ENCODE measurements at places on chromosomes 13 and 19.
A peak's percentile ranks its signal among the peaks of the same experiment; 100 is the strongest.

- no peak for DNase-seq
Observed at GRCh38 chr13:40818926-40819325, 29.5 kb downstream of the SLC25A15 start.

- DNase-seq, result peak; percentile 2
Observed at GRCh38 chr13:62781866-62782265, 1366.2 kb upstream of the PCDH20 start.

- no peak for DNase-seq
Observed at GRCh38 chr19:2814426-2814825, 5.2 kb upstream of the ZNF554 start.

DNA sequence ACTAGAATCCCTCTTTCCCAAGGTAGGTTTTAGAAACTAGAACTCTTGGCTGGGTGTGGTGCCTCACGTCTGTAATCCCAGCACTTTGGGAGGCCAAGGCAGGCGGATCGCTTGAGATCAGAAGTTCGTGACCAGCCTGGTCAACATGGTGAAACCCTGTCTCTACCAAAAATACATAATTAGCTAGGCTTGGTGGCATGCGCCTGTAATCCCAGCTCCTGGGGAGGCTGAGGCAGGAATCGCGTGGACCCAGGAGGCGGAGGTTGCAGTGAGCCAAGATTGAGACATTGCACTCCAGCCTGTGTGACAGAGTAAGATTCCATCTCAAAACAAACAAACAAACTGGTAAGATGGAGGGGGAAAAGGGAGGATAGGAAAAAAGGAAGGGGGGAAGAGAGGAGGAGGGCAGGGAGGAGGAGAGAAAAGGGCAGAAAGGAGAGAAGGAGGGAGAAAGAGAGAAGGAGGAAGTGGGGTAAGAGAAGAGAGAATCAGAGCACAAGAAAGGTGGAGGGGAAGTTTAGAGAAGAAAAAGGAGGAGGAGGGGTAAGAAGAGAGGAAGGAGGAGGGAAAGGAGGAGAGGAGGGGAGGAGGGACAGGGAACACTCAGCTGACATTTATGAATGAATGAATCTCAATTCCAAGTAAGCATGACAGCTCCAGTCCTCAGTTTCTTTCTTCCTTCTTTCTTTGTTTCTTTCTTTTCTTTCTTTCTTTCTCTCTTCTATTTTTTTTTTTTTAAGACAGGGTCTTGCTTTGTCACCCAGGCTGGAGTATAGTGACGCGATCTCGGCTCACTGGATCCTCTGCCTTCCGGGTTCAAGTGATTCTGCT lies 2.6 kb upstream of the SLC27A1 start:
- no peak for DNase-seq

DNA sequence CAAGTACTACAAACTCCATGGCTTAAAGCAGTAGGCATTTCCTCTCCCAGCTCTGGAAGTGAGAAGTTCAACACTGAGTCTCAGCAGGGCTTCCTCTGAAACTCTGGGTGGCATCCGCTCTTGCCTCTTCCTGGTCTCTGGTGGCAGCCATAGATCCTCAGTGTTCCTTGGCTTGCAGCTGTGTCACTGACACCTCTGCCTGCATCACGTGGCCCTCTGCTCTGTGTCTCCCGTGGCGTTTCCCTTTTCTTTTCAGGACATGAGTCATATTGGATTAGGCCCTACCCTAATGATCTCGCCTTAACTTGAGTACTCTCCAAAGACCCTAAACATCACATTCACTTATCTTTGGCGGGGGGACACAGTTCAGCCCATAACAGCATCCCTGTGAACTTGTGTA lies 466.7 kb downstream of the MYO16 start:
- DNase-seq, result no peak

GRCh38 chr13:105319875-105320274 lies 1215.6 kb downstream of the EFNB2 start:
- DNase-seq, result no peak

GRCh38 chr13:108212886-108213285 lies 2.5 kb downstream of the LIG4 start:
- DNase-seq, result no peak

DNA sequence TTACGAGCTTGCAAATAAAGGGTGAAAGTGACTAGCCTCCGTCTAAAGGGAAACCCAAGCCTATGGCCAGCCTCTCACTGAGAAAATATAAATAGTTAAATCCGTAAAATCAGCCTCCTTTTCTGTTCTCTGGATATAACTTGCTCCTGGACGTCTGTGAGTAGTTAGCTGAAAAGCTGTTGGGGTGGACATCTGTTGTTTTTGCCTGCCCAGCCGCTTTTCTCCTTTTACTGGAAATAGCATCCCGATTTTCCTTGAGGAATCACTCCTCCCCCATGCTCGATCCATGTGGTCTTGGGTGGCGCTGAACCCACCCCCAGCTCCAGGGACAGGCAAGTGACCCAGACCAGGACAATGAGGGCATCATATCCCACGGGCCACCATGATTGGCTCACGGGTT lies 291.5 kb upstream of the ZNF507 start:
- no peak for DNase-seq

DNA sequence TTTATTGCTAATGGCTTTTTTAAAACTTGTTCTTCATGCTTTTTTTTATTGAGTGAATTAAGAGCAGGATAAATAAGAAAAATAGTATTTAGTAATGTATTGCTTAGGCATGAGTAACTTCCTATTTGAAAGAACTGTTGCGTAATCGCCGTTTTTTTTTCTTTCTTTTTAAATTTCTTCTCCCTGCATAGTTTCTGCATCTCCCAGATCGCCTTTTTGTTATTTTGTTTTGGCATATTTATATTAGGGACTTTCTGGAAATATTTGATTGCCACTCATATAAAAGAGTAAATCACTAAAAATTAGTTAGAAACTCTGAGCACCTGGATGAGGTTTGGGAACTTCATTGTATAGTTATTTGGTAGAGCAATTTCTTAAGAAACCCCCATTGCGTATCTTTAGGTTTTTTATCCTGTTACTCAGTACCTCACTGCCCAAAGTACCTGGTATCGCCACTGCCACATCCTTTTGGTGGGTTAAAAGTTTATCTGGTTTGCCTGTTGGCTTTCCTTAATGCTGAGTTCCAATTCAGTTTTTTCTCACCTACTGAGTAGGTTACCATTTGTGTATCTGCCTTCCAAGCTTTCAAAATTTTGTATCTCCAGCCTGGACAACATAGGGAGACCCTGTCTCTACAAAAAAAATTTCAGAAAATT lies 36.2 kb upstream of the LPAR6 start:
- DNase-seq, result peak; percentile 62

GRCh38 chr19:46173886-46174480 lies 25.9 kb downstream of the IGFL2 start:
- DNase-seq, result no peak

DNA sequence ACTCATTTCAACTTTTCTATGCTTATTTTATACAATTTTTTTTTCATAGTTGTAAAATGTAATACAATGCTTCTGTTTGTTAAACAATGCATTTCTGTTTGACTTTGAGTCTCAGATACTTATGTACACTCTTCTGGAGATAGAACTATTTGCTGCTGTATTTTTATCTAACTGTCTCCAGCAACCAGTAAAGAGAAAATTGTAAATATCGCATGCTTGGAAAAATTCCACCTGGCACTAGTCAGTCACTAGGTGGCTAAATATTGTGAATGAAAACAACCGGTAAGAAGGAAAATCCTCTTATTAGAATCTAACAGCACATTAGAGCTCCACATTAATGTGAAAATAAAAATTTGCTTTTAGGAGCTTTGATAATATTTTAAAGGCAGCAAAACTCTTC lies 876.5 kb downstream of the PCDH9 start:
- DNase-seq, result no peak

DNA sequence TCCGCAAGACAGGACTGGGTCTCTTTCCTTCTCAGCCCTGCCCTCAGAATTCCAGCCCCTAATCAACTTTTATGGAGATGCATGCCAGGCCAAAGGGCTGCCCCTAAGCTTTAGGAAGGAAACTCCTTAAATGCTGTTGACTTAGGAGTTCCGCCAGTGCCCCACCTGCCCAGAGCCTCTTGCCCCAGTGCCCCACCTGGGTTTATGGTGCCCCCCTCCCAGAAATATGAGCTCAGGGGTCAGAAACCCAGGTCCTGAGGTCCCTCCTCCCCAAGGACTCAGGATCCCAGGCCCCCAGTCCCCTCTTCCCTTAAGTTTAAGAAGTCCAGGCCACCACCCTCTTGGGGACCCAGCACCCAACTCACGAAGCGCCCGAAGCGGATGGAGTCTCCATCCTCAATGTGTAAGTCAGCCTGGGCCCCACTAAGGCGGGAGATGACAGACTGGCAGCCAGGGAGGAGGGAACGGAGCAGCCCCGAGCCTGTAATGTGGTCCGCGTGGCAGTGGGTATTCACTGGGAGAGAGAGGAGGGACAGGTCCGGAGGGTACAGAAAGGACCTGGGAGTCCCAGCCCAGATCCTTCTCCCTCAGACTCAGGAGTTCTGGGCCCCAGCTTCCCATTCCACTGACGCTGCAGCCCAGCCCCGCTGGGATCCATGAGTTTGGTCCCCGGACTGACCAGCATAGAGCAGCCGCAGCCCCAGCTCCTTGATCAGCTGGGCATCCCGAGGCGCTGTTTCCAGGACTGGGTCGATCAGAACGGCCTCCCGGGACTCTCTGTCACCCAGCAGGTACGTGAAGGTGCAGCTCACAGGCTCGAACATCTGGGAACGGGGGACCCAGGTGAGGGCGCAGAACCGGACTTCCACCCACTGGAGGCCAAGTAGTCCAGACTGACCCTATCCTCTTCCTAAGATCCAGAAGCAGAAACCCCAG lies 897 bp downstream of the ETHE1 start:
- DNase-seq, result no peak

DNA sequence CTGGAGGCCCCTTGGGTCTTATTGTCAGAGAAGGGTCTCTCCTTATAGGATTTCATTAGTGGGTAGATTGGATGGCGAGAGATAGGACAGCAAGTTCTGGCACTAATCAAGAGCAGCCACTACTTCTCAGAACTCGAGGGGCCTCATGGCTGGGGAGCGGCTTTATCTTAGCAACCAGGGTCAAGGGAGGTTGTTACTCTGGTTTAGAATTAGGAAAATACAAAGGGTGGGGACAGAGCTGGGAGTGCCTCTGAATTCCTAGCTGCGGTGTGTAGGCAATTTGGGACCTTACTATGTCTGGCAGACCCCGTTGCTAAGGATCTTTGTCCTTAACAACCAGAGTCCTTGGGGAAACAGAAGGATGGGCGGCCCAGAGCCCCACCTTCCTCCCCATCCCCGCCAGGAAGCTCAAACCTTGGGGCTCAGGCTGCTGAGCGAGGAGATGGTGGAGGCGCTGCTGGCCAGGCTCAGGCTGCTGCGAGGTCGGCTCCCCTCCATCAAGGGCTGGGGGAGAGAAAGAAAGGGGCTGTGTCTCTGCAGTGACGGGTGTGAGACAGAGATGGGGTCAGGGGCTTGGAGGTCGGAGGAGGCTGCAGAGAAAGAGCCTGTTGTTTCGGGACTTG lies 1.2 kb downstream of the PLEKHA4 start:
- DNase-seq, result no peak

DNA sequence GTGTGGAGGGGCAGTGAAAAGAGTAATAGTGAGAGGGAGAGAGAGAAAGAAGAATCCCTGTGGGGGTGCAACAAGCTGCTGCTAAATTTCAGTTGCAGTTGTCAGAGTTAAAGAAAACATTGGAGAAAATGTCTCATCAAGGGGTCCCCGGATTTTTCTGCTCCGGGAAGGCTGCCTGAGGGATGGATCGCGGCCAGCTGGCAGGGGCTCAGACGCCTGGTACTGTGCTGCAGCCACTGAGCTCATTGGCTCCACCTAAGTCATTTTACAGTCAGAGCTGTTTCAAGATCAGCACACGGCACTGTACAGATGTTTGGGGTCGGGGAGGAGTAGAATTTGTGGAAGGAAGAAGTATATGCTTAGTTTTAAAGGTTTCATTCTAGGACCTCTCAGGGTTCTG lies 106.2 kb downstream of the SHISA2 start:
- DNase-seq, result peak; percentile 58

GRCh38 chr19:20244356-20244755 lies 77.3 kb downstream of the ZNF486 start:
- no peak for DNase-seq

DNA sequence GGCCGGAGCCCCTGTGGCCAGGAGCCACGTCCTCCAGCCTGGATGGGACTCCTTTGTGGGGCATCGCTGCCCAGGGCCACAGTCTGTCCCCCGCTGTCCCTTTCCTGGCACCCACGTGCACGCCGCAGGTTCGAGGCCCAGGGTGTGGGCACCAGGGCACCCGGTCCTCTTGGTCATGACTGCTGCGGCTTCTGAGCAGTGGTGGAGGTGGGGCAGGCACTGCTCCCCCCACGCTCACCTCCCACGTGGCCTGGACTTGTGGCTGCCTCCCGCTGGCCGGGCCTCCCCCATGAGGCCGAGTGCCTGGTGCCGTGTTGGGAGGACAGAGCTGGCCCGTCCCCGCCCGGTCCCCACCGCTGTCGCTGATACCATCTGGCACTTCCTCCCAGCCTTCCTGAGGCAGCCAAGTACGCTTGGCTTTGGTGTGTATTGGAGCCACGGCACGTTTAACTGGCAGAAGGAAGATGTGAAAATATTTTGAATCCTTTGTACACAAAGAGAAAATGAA lies 12.8 kb downstream of the SPPL2B start:
- DNase-seq, result no peak

DNA sequence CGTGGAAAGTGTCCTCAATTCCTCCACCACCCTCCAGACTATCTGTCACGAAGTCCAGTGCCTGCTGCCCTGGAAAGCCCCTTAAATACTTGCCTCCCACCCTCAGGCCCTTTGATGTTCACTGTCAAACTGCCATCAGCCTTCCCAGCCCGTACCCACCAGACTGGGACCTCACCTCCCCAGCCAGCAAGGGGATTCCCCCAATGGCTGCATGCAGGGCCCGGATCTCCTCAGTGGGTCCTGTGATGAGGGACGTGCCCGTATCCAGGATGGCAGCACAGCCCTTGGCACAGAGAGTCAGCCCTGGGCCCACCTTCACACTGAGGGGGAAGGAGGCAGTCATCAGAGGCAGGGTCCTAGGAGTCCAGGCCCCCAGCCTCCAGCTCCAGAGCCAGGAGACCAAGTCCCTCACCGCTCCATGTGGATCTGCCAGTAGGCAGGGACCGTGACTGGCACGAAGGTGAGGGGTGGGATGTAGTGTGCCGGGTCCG lies 6.1 kb downstream of the NAPSA start:
- DNase-seq, result no peak

GRCh38 chr13:36850790-36851438 lies 31.9 kb downstream of the RFXAP start:
- DNase-seq, result no peak

GRCh38 chr13:77513719-77514335 lies 21.7 kb upstream of the SCEL start:
- no peak for DNase-seq

Measured in fibroblast of upper back skin (primary cell).